Naive thymus-derived CD8-positive, alpha-beta T cell (primary cell): ENCODE measurements at places on chromosomes 12 and 14.

DNA sequence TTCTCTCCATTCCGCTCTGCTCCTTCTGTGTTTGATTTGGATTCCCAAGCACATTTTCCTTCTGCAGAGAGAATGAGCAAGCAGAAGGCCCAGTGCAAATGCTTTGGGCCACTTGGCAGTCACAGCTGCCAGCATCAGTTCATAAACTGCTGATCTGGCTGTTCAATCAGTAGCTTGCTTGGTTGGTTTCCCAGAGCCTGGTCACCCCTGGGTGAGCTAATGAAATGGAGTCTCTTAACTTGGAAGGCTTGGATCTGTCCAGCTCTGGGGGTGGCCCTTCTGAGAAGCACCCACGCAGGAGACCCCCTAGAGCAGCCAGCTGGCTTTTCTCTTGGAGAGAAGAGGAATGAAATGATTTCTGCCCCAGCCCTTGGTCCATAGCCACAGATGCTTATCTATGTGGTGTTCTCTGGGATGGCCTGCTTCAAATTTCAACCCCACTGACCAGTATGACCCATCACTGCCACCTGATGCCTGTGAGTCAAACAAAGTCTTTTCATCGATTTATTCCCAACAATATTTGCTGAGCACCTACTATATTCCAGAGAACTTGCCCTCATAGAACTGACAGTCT lies 30.3 kb downstream of the FAIM2 start:
- no peak for DNase-seq

DNA sequence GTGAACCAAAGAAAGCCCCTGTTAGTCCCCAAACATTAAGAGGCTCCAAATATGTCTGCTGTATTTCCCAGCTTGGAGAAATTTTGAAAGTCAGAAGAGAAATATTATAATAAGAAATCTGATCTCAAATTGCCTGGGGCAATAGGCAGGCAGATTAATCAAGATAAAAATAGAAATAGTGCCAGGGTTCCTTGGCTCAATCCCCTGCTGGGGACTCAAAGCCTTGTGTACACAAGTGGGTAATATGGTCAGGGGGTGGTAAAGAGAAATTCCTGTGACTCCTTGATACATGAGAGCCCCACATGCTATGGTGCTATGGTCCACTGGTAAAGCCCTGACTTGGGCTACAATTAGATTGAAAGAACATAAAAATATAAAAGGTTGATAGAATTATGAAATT lies 41.3 kb upstream of the ARID2 start:
- DNase-seq, result no peak

- DNase-seq, result no peak
These were observed 33.7 kb downstream of the LIMA1 start for GRCh38 chr12:50249464-50250182.

DNA sequence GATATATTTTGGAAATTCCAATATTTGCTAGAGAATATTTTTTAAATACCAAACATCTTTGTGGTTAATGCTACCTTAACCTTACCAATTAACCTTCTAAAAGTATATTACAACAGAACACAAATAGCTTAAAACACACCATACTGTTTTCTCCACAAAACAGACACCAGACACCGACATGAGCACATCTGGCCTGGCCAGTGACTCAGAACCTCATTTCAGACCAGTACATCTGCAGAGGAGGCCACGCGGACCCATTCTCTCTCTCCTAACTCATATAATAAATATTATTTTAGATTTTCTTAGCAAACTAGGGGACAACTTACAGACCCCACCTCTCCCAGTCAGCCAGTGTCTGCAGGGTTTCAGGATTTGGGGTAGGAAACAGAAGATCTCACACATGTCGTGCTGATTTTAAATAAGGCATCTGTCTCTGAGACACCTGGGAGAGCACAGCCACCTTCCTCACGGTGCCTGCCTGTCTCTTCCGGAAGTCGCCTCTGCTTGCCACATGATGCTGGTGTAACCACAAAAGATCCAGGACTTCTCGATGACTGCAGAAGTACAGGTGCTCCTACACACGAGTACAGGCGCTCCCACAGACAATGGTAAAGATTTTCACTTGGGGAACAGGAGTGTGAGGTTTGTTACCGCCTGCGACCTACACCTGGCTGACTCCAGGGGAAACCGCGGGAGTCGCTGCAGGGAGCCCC lies 9.7 kb upstream of the ANKLE2 start:
- DNase-seq, result peak; percentile 63

DNA sequence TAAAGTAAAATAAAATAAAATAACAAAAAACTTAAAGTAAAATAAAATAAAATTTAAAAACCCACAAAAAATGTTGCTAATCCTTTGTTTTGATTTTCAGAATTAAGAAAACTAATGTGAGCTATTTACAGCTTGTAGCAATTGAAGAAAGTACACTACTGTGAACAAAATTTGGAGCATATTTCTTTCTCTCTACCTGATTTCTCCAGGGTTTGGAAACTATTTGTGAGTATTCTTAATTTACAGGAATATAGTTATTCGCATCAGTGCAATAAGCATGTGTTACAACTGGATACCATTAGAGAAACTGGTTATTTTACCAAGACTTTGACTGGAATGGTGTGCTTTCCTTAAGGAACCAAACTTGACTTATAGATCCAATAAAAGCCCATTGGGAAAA lies 86.1 kb upstream of the CNOT2 start:
- no peak for DNase-seq

DNA sequence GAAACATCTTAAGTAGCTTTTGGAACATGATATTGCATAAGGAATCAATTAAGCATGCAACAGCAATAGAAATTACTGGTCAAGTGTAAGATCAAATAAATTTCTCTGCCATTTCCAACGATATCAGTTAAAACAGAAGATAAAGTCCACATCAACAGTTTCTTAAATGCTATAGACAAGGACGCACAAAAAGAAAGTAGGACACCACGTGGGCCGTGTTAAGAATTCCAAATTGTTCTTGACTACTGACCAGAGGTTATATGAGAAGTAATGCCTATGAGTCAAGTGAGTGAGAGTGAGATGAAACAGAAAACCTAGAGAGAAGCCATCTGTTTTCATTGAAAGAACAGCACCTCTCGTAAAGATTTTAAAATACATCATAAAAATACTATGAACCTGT lies 318.2 kb downstream of the TMEM117 start:
- DNase-seq, result no peak

GRCh38 chr14:36028665-36029064 lies 147.9 kb downstream of the PTCSC3 start:
- no peak for DNase-seq

DNA sequence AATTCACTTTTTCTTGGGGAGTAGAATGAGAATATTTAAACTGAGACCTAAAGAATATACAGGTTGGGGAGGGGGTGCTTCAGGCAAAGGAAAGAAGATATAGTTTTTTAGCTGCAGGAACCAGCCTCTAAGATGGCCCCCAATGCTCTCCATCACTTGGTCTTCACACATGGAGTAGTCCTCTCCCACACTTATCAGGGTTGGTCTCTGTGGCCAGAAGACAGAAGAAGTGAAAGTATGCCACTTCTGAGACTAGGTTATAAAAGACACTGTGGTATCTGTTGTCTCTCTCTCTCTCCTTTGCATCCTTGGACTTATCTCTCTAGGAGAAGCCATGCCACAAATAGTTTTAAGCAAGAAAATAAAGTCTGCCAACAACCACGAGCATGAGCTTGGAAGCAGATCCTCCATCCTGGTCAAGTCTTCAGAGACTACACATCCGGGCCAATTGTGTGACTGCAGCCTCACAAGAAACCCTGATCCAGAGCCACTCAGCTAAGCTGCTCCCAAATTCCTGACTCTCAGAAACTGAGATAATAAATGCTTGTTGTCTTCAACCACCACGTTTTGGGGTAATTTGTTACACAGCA lies 18.0 kb downstream of the PUS7L start:
- DNase-seq, result no peak

DNA sequence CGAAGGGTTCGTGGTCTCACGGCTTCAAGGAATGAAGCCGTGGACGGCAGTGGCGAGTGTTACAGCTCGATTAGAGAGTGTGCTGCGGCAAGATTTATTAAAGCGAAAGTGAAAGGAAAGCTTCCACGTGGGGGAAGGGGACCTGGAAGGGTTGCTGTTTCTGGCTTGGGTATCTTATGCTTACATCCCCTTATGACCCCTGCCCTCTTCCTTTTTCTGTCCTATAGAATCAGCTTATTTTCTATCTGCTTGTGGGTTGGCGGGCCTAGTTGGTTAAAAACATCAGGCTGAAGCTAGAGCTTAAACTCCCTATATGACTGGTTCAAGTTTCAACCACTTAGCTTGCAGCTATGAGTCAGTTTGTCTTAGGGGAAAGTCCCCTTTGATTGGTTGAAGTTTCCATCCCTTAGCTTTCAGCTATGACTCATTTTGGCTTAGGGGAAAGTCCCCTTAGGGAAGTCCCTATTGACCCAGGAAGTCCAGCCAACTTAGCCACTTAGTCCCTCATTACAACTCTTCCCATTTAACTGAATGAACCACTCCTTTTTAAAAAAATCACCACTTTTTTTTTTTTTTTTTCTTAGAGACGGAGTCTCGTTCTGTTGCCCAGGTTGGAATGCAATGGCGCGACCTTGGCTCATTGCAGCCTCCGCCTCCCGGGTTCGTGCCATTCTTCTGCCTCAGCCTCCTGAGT lies 1494.7 kb upstream of the TMEM132C start:
- DNase-seq, result peak; percentile 3

- no peak for DNase-seq
These were observed 92.4 kb upstream of the TSPAN8 start for GRCh38 chr12:71250166-71250565.

- no peak for DNase-seq
These were observed 70.1 kb downstream of the PRKD1 start for GRCh38 chr14:29857551-29857950.

DNA sequence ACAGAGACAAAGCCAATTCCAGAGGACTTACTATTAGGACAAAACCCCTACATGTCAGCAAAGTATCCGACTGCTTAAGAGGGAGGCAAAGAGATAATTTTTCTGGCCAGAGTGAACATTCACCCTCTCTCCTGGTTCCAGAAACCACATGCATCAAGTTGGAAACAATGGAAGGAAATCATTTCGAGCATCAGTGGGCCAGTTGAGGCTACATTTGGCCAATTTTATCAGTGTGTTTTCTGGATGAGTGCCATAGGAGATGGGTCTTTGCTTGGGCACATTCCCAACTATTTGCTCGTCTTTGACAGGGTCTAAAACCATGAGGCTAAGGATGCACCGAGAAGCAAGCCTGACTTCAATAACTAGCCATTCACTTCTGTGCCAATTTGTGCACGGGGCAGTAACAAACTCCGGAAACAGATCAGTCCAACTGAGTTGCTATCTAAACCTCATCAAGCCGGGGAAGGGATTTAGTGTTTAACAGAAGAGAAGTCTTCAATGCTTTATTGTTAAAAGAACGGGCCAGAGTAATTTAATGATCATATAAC lies 17.4 kb downstream of the EGLN3 start:
- DNase-seq, result no peak

- DNase-seq, result no peak
These were observed 58.8 kb downstream of the CCER1 start for GRCh38 chr12:90896164-90896563.

DNA sequence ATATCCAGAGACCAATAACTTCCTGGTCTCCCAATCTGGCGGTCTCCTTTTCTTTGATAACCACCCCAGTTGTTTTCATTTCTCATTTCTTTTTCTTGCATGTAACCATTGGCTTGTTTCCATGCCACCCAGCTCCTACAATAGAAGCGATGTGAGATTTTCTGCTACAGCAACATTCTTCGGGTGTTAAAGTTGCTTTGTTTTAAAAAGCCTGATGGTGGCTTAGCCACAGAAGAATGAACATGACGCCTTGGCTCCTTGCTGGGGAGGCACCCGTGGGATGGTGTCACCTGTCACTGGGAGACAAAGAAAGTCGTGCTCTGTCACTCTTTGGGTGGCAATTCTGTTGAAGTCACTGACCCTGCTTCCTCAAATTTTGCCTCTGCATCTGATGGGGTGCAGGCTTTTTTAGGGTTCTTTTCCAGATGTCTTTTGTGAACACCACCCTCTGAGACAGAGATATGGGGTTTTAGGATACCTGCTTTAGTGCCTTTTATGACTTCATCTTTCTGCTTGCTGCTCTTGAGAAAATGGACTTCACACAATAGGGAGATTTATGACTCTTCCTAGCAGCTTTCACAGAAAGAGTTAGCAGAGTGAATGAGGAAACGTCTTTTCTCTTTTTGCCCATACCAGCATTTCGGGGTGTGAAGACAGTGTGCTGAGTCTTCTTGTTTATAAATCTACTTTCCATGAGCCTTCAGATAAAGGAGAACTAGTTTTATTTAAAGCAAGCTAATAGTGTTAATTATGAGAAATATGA lies 265.3 kb upstream of the TBX3 start:
- no peak for DNase-seq

GRCh38 chr14:58430156-58430555 lies 2.6 kb downstream of the KIAA0586 start:
- DNase-seq, result no peak

DNA sequence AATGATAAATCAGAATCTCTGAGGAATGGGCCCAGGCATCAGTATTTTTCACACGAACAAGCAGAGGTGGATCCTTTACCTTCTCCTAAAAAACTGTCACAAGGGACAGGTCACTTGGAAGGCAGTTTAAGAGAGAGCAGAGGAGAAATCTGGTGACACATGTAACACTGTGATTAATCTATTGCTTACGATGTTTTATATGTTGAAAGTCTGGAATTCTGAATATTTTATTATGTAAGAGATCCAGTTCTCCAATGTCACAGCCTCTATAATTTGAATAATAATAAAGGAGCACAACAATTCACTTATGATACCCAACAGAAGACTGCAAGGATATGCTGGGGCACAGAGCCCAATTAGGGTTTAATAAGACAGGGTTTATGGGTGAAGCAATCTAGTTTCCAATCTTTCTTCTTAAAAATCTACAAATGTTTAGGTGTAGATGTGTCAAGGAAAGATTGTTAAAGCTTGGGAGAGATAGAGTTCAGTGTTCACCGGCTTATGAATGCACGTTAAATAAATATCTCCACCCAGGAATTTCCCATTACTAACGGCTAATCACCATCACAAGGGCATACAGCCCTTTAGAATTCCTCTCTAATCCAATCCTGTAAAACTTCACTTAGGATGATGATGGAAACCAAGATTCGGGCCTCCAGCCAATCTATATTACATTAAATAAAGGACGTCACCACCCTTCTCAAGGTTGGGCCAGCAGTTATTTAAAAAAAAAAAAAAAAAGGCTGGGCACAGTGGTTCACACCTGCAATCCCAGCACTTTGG lies 23.4 kb downstream of the DUSP16 start:
- no peak for DNase-seq

DNA sequence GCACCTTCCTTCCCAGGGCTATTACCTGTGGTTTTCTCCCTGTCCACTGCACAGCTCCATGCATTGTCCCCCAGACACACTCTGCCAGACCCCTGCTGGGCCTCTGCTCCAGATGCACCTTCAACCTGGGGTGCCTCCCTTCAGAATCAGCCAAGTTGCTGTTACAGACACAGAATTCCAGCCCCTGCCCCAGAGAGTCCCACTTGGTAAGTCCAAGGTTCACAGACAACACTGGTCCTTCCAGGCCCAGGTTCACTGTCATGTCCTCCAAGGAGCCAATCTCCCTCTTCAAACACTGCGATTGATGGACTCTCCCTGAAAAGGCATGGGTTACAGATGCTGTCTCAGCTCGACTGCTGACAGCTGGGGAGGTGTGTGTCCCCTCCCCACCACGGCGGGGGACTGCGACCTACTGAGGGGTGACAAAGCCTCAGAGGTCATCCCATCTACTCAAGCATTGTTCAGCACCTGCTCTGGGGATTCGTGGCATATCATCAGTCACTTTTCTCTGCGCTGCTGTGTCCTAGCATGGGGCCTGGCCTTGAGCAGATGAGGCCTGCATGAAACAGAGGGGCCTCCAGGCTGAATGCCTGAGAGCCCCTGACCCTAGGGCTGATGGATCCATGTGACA lies 24.3 kb downstream of the CALM1 start:
- DNase-seq, result no peak
